ENCODE measurements at places on chromosomes 3 and 15.

DNA sequence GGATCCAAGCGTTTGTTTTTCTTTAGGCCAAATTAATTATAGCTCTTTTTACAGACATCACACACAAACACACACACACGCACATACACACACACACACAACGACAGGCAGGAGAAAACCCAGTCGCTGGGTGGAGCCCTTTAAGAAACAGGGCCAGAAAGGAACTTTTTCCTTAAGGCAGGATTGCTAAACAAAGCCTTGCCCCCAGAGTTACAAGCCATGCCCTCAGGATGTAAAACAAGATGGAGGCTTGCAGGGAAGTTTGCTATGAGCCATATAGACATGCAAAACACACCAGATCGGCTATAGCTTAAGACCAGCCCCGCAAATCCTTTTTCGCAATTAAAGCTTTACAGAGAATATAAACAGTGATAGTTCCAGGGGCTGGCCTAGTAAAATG, 16.3 kb upstream of the IQCF2 start:
- no peak for DNase-seq

GRCh38 chr3:158313338-158313927, 203.5 kb downstream of the RSRC1 start:
- DNase-seq = peak; percentile 32

GRCh38 chr3:66355394-66355793, 134.6 kb downstream of the SLC25A26 start:
- peak; percentile 12 for DNase-seq

GRCh38 chr3:127585163-127585812, 5.2 kb downstream of the TPRA1 start:
- DNase-seq = no peak

- peak; percentile 88 for DNase-seq
Measured at GRCh38 chr3:43389388-43390254, 103.3 kb downstream of the SNRK start.

- peak; percentile 75 for DNase-seq
Measured at GRCh38 chr15:24954783-24955530, at the start of the genes SNRPN and SNURF. SNRPN (plus strand) TSS chr15:24954987; CDS start chr15:24974454, 19,467 bp downstream. SNURF (plus strand) TSS chr15:24954987; CDS start chr15:24955049, 62 bp downstream.

GRCh38 chr15:36911322-36911944, 188.9 kb downstream of the MEIS2 start:
- no peak for DNase-seq

GRCh38 chr3:97765336-97765735, 778 bp downstream of the ARL6 start:
- no peak for DNase-seq

DNA sequence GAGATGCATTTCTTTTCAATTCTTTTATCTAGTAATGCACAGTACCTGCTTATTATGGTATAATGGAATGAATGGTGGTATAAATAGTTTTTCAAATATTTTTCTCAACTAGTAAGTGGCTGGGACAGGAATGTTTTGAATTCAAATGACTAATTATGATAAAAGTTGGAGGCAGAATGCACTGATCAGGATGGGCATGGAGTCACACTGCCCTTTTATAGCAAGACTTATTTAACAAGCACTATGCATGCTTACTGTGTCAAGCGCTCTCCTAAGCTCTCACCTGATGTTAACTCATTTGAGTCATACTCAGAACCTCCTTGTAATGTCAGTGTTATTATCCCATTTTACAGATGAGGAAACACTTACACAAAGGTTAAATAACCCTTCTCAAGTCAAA, 221.8 kb downstream of the FEZF2 start:
- DNase-seq = no peak

GRCh38 chr15:59150185-59150584, 45.2 kb downstream of the CCNB2 start:
- no peak for DNase-seq

GRCh38 chr15:39613271-39613670, 32.4 kb downstream of the THBS1 start:
- no peak for DNase-seq

DNA sequence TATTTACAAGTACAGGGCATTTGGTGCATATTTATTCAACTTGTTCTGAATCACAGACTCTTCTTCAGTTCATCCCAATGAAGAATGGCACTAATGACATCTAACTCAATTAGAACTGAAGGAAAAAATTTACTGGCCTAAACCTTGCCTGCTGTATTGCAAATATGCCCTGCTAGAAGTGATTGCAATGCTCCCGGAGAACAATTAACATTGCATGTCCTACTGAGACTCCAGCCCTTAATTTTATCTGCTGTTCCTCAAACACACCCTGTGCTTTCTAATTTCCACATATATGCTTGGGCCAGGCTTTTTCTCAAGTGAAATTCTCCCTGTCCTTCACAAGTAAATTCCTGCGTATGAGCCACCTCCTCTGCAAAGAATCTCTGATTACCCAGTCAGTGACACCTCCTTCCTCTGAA, 8.3 kb downstream of the ACKR4 start:
- no peak for DNase-seq

- DNase-seq = no peak
Measured at GRCh38 chr3:155303540-155304097, 10.1 kb upstream of the STRIT1 start.

GRCh38 chr3:11206316-11206715, 52.0 kb downstream of the HRH1 start:
- no peak for DNase-seq

DNA sequence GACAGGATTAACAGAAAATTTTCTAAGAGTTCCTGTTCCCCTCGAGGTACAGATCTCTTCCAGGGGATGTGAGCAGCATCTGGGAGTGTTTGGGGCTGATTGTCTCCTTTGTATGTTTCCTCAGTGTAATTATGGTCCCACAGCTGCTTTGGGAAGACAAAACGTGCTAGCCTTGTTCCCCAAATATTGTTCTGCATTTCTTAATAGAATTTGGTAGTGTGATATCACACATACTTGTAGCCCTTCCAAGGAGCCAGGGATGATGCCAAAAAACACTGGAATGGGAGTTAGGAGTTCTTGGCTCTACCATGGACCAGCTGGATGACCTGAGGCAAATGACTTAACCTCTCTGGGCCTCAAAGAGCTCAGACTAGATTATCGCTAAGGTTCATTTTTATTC, 19.0 kb upstream of the AGBL1 start:
- DNase-seq = no peak

DNA sequence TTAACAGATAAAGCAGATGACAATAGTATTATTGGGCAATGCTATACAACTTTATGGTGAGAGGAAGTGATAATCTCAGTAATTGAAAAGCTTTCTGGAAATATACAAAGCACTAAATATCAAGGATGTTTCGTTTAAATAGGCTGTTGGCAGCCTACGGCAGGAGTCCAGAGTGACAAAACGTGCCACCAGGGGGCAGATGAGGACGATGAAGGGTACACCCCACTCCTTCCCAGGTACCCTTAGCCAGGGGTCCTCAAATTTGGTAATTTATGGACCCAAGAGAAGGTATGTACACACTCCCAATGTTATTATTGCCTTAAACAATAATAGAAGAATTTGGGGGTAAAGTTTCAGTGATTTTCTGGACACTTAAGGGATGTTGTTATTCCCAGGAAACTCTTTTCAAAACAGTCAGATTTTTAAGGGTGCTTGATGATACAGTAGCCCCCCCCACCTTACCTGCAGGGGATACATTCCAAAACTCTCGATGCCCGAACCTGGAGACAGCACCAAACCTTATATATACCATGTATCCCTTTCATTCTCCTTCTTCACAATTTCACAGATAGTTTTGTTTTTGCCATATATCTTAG, 1.4 kb upstream of the MAGEL2 start:
- DNase-seq = peak; percentile 25

DNA sequence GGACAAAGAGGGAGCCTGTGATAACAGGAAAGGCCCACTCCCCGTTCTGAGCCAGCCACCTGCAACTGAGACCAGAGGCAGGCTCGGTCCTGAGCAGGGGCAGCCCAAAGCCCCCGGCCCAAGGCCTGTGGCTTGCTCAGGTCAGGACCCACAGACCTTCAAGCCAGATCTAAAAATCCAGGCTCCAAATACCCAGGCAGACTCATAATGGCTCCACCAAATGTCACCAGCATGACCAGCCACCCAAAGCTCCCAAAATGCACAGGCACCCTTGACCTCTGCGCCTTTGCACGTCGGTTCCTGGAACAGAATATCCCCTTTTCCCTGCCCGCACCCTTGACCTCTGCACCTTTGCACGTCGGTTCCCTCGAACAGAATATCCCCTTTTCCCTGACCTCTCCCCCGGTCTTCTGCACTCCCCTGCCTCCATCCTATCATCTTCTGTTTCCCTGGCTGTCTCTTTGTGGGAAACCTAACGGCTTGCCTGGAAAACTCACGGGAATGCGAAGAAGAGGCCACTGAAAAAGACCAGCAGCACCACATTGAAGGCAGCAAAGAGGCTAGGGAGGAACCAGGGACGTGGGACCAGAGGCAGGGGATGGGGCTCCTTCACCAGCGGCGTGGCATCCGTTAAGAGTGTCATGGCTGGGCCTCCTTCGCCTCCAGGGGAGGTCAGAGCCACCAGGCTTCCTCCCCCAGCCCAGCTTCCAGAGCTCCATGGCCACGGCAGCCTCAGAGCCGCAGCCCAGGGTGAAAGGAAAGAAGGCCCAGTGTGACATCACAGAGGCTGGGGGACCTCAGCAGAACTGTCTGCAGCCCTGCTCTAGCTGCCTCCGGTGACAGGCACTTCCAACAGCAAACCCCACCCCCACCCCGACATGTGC, at the start of gene ZDHHC19:
Gene ZDHHC19 (minus strand): TSS at position 728 of the 884 bp plus-strand sequence. CDS start 85 bp downstream, at position 643.
- no peak for DNase-seq

GRCh38 chr3:89314454-89315098, 207.2 kb downstream of the EPHA3 start:
- no peak for DNase-seq

DNA sequence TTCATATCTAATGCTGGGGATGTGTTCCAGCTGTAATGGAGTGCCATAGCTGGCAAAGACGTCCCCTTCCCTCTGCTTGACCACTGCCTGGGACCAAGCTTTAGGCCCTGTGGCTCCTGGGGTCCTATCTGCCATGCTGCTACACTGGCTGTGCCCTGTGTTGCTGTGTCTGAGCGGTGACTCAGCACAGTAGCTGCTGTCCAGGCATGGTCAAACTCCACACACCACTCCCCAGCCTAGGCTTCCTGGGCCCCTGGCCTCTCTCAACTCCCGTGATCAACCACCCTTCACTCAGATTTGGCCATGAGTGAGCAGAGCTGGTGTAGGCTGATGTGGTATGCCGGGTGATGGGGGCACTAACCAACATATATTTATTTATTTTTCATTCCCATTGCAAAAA, 27.0 kb downstream of the EPHB1 start:
- DNase-seq = no peak

Measured in activated CD4-positive, alpha-beta T cell treated with anti-CD3 and anti-CD28 coated beads, Interleukin-2, Interleukin-6, amounts not matched to agents 100 ng/mL and 50 ng/mL, durations not matched to agents 16 hours and 8 hours (primary cell).